ENCODE measurements at places on chromosomes 12 and 14.
A peak's percentile ranks its signal among the peaks of the same experiment; 100 is the strongest.

- DNase-seq = no peak
Measured at GRCh38 chr12:112191201-112191600, 65.8 kb downstream of the TRAFD1 start.

DNA sequence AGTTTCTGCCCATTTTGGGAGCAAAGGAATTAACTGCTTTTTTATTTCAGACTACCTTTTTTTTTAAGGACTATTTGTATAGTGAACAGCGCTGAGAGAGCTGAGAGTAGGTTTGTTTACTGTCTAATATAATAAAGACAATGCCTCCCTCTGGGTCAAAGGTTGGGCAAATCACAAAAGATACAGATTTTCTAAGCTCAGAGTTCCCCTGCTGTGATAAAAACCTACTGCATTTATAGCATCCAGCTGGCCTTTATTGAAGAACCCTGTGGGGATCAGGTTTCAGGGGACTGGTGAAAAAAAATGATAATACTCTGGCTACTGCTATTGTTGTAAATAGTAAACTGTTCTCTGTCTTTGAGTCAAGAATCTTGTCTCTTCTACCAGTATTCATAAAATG, 28.7 kb downstream of the CCDC59 start:
- no peak for DNase-seq

GRCh38 chr12:12925388-12925787, 26.6 kb downstream of the GPRC5D start:
- DNase-seq = no peak

DNA sequence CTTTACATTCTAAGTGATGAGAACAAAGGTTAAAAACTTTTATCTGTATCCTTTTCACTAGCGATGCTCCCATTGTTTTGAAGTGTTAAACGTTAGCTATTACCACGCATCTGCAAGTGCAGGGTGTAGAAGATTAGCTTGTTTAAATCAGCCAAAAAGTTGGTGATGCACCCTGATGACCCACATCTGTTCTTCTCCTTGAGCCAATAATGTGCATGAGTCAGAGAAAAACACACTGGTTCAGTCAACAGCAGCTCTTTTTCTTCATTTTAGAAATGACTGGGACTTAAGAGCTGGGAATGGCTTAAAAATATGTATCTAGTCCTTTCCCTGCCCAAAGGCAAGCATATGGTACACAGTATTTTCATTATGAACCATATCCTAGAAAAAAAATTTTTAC, 323.5 kb upstream of the PDE3A start:
- DNase-seq = no peak

DNA sequence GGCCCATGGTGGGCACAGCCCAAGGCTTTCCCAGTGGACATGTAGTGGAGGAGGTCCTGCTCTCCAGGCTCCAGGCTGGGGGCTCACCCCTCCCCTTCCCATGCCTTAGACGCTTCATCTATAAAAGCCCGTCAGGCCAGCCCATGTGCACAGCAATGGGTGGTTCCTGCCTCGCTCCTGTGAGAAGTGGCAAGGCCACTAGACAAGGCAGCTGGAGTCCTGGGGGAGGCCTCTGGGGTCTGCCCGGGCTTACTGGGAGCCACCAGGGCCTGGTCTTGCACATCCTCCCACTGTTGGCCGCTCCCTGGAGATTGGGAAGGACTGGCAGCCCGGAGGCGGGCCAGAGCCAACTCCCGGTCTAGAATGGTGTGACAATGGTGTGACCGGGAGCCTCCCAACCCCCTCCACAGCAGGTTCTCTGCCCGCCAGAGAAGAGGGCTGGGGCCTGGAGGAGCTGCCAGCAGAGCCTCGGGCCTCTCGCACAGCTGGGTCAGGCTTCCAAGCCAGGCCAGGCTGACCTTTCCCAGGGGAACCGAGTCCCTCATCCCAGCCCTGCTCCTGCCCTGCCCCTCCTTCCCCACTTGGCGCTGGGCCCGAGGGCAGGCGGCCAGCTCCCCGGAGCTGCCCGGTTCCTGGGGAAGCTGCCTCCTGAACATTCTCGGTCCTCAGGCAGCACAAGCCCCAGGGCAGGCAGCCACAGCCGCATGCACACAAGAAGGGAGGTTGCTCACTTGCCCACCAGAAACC, 97.9 kb downstream of the RFLNA start:
- no peak for DNase-seq

GRCh38 chr12:49604856-49605255, 583 bp downstream of the FAM186B start:
- no peak for DNase-seq

GRCh38 chr12:75432924-75433323, 42.0 kb downstream of the GLIPR1L2 start:
- DNase-seq = no peak

DNA sequence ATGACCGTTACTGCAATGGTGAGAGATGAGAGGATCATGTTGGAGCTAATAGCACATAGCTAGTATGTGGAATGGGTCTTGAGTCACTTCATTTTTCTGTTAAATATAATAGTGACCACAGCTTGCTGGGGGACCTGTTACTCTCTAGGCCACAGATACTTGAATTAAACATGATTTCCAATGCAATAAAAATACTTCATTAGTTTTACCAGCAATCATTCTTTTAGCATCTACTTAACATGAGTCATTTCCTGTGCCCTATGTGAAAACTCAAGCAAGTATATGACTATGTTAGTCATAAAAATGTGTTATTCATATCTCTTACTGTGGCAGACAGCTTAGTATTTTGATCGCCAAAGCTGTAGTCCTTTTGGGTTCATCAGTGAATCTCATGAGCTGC, 798.8 kb downstream of the SLC16A7 start:
- peak; percentile 54 for DNase-seq

GRCh38 chr14:95024380-95024779, 132.9 kb downstream of the DICER1 start:
- no peak for DNase-seq

DNA sequence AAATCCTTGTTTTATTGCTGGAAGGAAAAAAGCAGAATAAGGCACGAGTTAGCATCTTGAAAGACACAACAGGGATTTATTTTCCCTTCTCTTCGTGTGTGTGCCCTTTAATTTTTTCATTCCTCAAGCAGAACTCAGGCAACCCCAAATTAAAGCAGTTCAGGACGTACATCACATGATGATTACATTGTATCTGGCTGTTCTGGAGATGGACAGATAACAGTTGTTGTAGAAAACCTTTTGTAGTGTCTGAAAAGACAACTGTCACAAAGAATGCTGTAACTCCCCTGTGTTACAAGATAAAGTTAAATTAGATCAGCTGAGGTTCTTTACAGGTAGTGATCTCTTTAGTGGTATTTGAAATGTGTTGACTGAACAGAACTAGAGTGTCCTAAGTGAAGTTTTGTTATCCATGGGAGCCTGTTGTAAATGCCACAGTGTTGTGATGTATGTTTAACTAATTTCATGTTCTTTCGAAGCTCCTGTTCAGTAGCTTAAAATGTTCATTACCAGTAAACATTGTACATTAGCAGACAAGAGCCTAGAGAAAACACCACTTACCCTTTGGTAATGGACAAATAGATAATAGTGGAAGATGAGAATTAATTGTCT, 58.5 kb downstream of the TMTC2 start:
- no peak for DNase-seq

DNA sequence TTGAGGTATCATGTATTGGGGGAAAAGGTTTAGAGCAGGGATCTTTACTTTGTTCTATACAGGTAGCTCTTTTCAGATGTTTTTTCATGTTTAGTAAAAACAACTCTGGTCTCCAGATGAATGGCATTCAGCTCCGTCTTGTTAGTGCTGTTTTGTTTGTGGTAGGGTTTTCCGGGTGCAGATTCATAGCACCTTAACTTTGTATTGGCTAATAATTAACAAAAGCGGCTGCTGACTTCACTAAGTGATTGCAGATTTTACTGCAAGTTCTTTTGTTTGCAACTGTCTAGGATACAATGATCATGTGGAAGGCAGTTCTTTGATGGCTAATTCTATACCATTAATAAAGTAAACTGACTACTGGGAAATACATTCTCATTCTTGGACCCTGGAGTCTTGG, 32.2 kb upstream of the BHLHE41 start:
- no peak for DNase-seq

- DNase-seq = no peak
Measured at GRCh38 chr12:49189731-49190716, 1.1 kb upstream of the TUBA1A start.

DNA sequence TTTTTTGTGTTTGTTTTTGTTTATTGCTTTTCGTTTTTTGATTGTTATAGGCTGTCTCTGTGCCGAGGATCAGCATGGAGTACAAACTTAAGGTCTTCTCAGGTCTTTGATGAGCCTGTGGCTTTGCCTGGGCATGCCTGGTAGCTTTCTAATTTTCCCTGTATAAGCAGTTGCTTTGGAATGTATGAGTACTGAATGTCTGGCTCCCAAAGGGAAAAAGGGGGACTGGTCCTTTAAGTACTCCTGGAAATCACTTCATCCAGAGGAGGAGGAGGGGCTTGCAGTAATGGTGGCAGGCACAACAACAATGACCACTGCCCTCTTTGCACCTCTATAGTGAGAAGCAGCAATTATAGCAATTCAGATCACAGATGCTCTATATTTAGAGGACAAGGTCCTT, 67.6 kb upstream of the TTC7B start:
- peak; percentile 76 for DNase-seq

Measured in foreskin keratinocyte (primary cell).